ENCODE measurements at places on chromosomes 3 and 15.

DNA sequence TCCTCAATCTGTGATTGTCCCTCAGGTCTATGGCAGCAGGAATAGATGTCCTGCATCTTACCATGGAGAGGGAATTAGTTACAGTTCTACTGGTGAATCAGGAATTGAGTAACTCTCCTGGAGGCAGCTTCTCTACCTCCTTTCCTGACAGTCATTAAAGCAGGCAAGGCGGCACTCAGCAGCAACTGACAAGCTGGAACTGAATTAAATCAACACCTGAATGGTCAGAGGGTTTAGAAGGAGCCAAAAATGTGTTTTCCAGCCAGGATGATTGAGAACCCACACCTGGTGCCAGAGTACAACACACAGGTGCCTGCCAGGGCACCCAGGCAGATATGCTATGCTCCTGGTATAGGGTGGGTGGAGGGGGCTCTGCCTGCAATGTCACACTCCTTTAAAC lies 43.1 kb upstream of the TIPARP start:
- no peak for DNase-seq

GRCh38 chr3:119538772-119539171 lies 20.6 kb downstream of the CD80 start:
- no peak for DNase-seq

DNA sequence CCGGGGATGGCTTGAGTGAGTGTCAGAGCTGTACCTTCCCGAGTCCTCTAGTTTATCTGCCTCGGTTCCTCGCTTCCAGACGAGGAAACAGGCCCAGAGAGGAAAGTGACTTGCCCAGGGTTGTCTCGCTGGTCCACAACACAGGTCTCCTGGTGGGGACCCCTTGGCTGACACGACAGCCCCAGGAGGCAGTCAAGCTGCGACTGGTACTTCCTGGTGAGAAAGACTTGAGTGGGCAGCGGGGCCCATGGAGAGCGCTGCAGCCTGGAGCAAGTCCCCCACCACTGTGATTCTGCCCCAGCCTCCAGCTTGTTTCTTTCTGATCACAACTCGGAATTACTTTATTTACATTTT lies 600 bp upstream of the CHRNA5 start:
- DNase-seq = no peak

GRCh38 chr3:18745472-18745871 lies 320.3 kb upstream of the SATB1 start:
- DNase-seq = no peak

- DNase-seq = peak; percentile 63
These were observed 1087.1 kb upstream of the ALCAM start for GRCh38 chr3:104279617-104280016.

GRCh38 chr15:31262901-31263671 lies 63.5 kb upstream of the KLF13 start:
- peak; percentile 55 for DNase-seq

DNA sequence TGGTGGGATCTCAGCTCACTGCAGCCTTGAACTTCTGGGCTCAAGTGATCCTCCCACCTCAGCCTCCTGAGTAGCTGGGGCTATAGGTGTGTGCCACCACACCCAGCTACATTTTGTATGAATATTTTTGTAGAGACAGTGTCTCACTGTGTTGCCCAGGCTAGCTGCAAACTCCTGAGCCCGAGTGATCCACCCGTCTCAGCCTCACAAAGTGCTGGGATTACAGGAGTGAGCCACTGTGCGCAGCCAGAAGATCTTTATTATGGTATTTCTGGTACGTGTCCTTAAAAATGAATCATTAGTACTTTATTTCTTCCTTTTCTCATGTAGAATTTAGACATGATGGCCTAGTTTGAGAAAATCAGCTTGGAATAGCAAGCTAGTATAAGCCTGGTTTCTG lies 153.3 kb downstream of the BCHE start:
- DNase-seq = no peak

- DNase-seq = peak; percentile 63
These were observed 741.0 kb upstream of the CBLB start for GRCh38 chr3:106609666-106610301.

GRCh38 chr3:176951144-176951543 lies 246.1 kb downstream of the TBL1XR1 start:
- no peak for DNase-seq

- no peak for DNase-seq
These were observed 164.1 kb downstream of the STXBP5L start for GRCh38 chr3:121072133-121072532.

GRCh38 chr3:57120040-57120439 lies 45.1 kb downstream of the IL17RD start:
- DNase-seq = no peak
